ENCODE measurements at places on chromosomes 3 and 15.

GRCh38 chr3:196517162-196517800 is 2.1 kb upstream of the SMCO1 start:
- no peak for DNase-seq

GRCh38 chr3:126050050-126050392 is 33.9 kb downstream of the SLC41A3 start:
- no peak for DNase-seq

- DNase-seq: no peak
Observed at GRCh38 chr3:190722181-190722905, 140.2 kb downstream of the GMNC start.

DNA sequence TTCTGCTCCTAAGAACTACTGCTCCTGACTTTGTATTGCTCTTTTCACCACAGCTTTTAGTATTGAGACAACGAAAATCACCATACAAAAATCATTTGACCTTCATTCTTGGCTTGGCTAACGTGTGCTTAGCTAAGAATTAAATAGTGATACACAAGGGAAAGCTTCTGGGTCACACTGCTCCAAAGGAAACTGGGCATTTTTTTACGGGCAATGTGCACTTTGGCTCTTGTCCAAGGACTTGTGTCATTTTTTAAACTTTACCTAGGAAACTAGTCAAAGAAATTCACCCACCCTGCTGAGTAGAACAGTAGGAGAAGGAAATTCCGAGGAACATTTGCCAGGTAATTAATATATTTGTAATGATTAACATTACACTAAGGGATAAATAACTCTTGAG is 19.8 kb downstream of the WDR72 start:
- no peak for DNase-seq

- DNase-seq: no peak
Observed at GRCh38 chr3:160725338-160725737, 30.7 kb upstream of the PPM1L start.

DNA sequence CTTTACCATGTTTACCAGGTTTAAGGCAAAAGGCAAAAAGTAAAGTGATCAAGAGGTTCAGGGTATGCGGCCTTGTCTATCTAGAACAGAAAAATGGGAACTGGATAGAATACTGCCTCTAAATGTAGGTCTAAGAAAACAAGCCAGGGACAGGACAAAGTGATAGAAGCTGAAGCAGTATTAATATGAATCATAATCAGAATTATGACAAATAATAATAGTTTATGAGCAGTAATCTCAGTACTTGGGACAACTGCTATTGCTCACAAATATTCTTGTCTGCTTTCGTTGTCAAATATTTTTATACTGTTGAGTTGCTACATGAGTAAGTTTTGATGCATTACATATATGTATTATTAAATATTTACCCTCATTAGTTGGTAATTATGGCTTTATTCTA is 356.9 kb upstream of the RBMS3 start:
- DNase-seq: no peak

- DNase-seq: no peak
Observed at GRCh38 chr3:50714946-50715345, 40.2 kb downstream of the DOCK3 start.

GRCh38 chr15:68639926-68640600 is 61.3 kb downstream of the CORO2B start:
- DNase-seq: no peak

DNA sequence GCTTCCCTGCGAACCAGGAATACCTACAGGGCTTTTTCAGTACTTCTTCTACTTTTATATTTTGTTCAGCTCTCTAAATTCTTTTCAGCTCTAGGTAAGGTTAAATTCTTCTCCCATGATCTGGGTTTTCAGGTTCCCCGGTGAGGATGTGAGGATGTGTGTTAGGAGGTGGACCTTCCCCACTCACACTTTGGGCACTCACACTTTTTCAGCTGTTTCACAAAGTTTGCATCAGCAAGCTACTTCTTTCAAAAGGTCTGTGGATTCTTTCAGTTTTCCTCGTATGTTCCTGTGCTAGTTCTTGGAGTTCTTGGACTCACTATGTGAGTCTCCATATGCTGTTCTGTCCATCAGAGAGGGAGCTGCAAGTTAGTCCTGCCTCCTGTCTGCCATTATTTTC is 13.9 kb upstream of the OR5K2 start:
- no peak for DNase-seq

DNA sequence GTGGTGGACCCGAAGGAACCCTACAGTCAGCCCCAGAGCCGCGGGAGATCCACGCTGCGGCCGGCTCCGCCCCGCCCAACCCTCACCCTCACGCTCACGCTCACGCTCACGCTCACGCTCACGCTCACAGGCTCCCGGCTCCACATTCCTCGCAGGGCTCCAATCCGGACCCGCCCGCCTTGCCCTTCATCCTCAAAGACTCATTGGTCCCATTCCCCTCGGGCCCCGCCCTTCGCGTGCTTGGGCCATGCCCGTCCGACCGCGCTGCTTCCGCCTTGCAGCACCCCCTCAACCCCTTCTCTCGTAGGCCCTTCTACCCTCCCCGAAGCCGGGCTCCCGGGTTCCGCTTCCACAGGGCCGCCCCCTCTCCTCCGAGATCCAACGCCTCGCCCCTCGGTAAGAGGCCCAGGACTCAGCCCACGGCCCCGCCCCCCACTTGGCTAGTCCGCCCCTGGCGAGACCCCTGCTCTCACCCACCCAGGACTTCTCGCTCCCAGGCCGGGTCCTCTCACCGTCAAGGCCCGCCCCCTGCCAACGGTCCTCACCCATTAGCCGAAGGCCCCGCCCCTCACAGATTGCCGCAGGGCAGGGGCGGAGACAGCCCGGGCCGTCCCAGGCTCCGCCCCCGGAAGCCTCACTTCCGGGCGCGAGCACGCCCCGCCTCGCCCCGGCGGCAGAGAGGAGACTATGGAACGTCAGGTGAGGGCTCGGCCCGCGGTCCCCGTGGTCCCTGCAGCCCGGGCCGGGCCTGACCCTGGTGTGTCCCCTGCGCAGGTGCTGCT is at the start of gene APEH:
Gene APEH, plus strand, starts transcription at position 637 of the 782 bp plus-strand sequence. Its CDS starts 51 bp downstream, at position 688.
- DNase-seq: peak; percentile 96

DNA sequence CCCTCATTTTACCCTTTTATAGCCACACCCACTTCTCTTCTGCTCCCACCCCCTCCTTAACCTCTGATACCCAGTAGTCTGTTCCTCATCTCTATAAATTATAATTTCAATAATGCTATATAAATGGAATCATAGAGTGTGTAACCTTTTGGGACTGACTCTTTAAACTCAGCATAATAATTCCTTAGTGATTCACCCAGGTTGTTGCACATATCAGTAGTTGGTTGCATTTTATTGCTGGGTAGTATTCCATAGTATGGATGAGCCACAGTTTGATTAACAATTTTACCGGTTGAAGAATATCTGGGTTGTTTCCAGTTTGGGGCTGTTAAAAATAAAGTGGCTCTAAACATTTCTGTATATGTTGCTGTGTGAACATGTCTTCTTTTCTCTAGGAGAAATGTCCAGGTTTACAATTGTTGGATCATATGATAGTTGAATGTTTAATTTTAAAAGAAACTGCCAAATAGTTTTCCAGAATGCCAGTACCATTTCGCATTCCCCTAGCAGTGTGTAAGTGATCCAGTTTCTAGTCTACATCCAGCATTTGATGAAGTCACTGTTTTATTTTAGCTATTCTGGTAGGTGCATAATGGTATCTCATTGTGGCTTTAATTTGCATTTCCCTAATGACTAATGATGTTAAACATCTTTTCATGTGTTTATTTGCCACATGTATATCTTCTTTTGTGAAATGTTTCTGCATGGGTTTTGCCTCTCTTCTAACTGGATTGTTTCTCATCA is 68.5 kb downstream of the VPS8 start:
- no peak for DNase-seq

DNA sequence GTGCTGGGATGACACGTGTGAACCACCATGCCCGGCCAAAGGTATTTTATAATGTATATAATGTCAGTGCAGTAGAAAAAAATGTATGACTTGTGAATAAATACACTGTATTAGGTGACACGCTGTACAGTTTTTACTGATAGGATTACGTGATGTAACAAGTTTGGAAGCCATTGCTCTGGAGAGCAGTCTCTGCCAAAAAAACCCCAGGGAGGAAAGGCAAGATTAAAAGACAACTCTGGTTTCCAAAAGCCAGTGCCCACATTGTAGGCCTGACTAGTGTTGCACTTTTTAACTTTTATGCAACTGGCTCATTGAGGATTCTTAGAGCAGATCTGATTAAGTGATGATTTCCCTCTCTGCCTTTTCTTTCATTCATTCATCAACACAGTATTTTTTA is 62.0 kb upstream of the SLC2A2 start:
- no peak for DNase-seq

DNA sequence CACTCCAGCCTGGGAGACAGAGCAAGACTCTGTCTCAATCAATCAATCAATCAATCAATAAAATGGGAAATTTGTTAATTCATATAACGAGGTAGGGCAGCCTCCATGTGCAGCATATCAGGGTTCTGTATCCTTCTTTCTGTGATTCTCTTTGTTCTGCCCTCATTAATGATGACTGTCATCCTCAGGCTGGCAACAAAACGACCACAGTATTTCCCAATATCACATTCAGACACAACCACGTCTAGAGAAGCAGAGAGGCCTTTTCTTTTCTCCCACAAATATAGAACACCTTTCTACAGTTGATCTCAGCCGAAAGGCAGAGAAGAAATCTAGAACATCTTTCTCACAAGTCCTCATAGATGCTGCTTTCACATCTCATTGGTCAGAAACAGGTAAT is 11.2 kb downstream of the CEP19 start:
- DNase-seq: no peak

- no peak for DNase-seq
Observed at GRCh38 chr15:29105151-29105854, 164.3 kb downstream of the NSMCE3 start.

GRCh38 chr3:47019201-47019600 is 39.7 kb downstream of the NBEAL2 start:
- DNase-seq: no peak

- DNase-seq: no peak
Observed at GRCh38 chr3:9978710-9979305, 7.8 kb downstream of the EMC3 start.

GRCh38 chr15:45714590-45715488 is 80.0 kb downstream of the SQOR start:
- peak; percentile 30 for DNase-seq

DNA sequence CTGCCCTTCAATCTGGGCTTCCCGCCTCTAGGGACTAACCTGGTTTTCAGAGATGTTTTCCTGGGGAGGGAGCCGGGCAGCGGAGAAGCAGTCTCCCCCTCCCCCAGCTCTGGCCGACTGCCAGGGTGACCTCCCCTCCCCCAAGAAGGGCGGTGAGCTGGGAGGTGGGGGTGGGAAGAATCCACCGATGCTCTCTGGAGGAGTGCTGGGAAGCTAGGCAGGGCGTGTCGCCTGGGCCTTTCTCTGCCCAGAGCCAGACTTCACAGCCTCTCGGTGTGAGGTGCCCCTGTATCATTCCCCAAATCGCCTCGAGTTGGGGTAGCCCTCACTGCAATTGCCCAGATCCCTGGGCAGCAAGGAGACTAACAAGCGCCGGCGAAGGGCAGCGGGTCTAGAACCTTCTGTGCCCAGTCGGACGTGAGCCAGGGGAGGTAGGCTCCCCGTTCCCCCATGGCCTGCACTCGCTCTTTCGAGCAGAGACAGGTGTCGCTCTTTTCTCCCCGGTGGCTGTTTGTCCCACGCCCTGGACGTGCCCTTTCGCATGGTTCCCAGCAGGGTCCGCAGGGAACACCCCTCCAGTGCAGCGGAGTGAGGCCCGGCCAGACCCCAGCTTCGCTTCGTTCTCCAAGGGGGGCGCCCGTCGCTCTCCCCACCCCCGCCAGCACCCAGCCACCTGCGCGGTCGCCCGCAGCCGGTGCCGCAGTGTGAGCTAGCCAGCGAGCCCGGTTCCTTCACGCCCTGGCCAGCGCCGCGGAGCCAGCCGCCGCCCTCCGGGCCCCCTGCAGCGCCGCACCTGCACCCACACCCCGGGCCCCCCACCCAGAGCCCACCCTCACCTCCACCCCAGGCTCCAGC is 1.1 kb downstream of the RAB6B start:
- DNase-seq: no peak

DNA sequence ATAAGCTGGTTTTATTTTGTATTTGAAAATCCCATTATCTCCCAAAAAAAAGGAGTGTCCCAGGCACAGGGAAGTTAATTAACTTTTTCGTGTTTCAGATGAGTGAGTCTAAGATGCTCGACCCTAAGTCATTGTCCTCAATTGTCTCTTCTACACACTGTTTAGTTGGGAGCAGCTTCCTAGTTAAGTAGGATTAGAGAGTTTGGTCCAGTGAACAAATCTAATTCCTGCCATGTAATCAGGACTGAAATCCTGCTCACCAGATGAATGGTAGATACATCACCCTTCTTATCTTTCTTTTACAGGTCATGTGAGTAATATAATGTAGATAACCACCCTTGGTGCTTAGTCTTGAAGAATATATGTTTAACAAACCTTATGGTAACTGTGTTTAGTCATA is 228.9 kb upstream of the MANF start:
- DNase-seq: no peak

GRCh38 chr3:191348098-191348497 is 17.8 kb upstream of the UTS2B start:
- no peak for DNase-seq

DNA sequence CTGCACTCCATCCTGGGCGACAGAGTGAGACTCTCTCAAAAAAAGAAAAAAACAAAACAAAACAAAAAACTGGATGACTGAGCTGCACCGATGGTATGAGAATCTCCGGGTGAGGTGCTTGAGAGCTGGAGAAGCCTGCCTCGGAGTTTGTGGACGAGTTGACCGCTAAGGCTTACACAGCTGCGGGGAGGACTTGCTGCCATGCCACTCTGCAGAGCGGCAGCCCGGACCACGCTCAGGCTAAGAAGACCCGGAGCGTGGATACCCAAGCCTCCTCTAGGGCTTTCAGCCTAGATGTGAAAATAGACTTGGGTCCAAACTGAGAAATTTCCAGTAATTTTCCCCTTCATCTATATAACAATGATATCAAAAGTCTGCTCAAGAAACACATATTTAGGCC is 16.0 kb downstream of the NRROS start:
- no peak for DNase-seq

GRCh38 chr15:39642011-39642640 is 61.2 kb downstream of the THBS1 start:
- no peak for DNase-seq
